ENCODE measurements at places on chromosomes 4 and X.

DNA sequence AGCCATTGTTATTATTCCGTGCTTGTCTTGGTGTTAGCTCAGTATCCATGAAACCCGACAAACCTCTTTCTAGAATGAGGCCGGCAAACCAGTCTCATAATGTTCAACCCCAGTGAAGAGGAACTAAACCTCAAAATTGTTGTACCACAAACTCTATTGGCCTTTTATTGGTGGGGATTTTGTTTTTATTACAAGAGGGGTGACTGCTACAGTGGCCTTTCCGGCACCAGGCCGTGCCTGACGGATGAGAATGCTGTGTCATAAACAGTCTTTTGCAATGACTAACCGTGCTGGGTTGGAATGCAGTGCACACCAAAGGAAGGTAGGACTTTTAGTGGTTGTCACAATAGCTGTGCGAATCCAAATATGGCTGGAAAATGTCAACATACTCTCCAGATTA lies 60.8 kb downstream of the SHROOM2 start:
- DNase-seq = peak; percentile 55

DNA sequence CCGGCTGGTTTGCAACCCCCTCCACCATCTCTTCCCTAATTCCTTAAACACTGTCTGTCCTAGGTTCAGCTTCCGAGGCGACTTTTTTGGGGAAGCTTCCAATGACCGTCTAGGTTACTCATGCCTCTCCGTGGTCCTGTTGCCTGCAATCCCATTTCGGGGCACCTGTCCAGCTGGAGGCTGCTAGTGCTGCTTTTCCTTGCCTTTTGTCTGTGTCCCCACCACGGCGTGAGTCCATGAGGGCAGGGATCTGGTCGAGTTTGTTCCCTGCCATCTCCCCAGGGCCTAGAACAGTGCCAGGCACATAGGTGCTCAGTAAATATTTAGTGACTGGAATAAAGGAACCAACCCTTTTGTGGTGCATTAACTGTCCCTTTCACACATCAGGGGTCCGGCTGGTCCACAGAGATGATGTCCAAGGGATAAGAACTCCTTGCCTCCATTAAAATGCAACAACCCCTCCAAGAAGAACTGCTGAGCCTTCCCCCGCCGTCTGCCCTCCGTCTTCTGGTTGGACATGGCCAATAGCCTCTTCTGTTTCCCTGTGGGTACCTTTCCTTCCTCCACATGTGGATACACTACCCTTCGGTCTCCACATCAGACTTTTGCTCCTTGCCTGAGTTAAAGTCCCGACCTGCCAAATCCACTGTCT lies 5.7 kb upstream of the SORCS2 start:
- no peak for DNase-seq

DNA sequence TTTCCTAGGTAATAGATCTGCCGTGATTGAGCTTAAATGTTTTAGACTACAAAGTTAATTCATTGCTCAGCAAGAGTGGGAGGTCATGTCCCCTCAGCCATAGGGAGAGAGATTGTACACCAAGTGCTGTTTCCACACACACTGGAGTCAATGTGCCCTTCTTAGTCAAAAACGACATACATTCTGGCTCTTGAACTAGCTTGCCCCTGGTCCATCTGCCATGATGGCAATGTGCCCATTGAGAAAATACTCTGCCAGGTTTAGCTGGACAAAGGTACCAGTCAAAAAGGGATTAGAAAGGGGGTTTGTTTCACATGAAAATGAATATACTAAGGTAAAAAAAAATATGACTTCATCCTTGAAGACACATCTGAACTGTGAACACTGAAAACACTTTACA lies 377.1 kb upstream of the ADGRL3 start:
- no peak for DNase-seq

GRCh38 chrX:154748712-154749339 lies 2.1 kb downstream of the GAB3 start:
- no peak for DNase-seq

DNA sequence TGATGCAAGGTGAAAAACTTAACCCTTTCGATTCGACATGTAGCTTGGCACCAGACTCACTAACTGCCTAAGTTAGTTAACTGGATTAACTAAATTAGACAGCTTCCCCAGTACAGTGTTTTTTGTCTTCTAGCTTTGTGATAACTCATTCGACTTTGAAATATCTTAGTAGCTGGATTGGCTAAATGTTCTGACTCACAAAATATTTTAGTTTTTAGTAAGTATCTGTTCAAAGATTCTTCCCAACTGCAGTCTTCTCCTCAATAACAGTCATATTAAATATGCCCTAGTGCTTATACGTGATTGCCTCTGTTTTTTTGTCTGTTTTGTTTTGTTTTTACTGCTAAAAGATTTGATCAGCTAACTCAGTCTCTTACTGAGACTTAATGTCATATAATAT lies 102.9 kb downstream of the KCNIP4 start:
- DNase-seq = no peak

DNA sequence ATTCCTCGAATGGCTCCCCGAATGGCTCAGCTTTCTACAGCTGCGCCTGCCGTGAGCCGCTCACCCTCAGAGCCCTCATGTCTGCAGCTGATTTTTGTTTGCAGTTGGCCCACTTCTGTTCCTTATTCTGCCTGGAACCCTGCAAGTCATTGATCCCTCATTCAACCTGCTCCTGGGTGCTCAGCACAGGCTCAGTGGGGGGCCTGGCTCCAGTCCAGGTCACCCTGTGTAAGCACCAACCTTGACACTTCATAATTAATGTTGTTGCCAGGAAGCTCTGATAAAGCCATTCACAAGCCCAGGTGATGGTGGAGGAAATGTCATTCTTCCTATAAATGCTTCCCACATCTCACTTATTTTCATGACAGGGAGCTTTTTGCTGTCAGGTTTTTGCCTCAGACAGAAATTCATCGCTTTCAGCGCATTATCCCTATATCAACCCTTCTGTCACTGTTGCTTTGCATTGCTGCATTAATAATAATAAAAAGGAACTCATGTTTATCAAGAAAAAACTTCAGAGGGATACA lies 85.7 kb downstream of the F11 start:
- no peak for DNase-seq

DNA sequence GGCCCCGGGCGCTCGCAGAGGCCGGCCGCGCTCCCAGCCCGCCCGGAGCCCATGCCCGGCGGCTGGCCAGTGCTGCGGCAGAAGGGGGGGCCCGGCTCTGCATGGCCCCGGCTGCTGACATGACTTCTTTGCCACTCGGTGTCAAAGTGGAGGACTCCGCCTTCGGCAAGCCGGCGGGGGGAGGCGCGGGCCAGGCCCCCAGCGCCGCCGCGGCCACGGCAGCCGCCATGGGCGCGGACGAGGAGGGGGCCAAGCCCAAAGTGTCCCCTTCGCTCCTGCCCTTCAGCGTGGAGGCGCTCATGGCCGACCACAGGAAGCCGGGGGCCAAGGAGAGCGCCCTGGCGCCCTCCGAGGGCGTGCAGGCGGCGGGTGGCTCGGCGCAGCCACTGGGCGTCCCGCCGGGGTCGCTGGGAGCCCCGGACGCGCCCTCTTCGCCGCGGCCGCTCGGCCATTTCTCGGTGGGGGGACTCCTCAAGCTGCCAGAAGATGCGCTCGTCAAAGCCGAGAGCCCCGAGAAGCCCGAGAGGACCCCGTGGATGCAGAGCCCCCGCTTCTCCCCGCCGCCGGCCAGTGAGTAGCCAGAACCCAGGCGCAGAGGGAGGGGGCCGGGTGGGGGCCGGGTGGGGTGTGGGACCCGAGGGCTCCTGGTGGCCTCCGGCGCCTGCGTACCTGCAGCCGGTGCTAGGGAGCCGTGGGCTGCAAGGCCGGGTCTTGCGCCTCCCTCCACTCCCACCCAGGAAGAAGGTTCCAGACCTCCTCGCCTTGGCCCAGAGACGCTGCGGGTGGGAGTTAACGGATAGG lies 534 bp downstream of the MSX1 start:
- no peak for DNase-seq

- DNase-seq = no peak
Measured at GRCh38 chr4:21271439-21272052, 571.3 kb downstream of the PACRGL start.

GRCh38 chrX:124407226-124407625 lies 60.9 kb downstream of the SH2D1A start:
- DNase-seq = no peak

DNA sequence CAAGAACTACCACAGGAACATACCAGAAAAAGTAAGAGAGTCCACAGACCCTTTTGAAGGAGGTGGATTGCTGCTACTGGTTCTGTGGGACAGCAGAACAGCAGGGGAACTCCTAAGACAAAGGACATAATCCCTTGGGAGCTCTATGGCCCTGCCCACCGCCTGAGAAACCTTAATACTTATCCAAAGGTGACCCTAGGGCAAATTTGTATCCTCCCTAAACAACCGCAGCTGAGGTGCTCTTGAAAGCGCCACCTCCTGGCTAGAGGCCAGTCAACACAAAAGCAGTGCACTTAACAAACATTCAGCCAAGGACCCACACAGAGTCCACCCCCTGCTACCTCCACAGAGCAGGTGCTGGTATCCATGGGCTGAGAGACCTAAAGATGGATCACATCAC lies 136.8 kb downstream of the ADAM29 start:
- DNase-seq = no peak

DNA sequence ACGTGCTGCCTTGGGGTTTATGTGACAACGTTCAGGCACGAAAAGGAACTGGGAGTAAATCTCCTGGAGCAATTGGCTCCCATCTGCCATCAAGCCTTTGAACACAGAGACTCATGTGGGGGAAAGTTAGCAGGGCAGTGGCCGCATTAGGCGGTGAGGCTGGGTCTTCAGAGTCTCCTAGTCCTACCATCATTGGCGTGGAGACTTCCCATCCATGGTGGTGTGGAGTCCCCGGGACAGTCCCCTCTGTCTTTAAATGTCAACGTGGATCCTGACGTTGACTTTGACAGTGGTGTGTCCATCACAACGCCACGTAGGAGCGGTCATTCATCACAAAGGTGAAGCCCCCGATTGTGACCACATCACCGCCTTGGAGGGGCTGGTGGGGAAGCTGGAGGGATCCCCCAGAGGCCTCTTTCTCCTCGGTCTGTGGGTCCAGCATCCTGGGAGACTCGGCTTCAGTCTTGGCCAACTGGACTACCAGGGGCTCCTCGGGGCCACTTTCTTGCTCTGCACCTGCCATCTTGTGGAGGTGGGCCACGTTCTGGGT lies 21.8 kb downstream of the CRLF2 start:
- DNase-seq = no peak

DNA sequence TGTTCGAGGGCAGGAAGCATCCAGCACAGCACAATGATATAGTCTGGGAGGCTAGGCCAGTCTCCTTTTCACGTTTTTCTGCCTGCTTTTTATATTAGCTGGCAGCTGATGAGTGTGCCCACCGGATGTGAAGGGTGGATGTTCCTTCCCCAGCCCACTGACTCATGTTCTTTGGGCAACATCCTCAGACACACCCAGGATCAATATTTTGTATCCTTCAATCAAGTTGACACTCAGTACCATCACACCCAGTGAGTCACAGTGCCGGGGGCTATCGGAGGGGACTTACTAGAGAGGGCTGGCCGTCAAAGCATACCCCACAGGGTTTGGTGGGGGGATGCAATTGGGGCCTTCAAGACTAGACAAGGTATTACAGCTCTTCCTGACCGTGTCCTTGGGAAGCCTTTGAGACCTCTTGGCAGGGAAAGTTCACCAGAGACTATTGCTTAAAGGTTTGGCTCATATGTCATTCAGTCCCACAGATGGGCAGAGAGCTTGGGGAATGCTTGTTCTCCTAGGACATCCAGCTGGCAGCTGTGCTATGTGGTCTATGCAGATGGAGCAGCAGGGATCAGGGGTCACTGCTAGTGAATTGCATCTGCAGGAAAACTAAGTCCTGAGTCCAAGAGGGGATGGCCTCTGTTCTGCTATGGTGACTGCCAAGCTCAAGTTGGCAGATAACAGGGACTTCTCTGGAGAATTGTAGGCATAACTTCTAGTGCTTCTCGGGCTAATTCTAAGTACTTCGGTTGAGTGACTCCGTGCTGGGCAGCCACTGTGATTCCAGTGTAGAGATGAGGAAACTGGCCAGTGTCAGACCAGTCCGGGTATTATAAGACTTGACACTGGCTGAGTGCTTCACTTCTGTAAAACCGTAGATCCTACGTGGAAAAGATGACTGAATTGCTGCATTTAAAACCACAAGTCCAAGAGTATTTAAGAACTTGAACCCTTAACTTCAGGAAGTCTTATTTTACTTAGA lies 12.9 kb upstream of the WDR1 start:
- DNase-seq = no peak

DNA sequence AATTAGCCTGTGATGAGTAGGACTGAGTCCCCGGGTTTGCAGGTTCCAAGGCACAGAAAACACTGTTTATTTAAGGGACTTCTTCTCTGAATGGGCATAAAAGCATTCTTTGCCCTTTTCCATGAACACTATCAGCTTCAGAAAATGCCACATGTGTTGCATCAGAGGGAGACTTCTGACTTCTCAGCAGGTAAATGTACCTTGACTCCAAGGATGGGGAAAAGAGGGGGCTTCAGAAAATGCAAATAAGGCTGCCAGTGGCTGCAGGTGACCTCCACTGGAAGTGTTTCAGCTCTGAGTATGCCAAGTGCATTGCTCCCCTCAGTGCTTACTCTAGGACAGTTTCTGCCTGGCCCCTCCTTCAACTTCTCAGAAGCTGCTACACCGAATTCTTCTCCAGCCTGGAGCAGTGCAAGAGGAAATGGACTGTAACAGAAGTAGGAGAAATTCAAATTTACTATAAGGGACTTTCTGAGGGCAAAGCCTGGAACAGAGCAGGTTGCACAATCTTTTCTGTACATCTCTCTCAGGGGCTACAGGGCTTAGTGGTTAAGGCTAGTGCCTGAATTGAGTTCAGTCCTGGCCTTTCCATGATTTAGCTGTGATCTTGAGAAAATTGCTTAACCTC lies 233.2 kb downstream of the PTTG2 start:
- no peak for DNase-seq

DNA sequence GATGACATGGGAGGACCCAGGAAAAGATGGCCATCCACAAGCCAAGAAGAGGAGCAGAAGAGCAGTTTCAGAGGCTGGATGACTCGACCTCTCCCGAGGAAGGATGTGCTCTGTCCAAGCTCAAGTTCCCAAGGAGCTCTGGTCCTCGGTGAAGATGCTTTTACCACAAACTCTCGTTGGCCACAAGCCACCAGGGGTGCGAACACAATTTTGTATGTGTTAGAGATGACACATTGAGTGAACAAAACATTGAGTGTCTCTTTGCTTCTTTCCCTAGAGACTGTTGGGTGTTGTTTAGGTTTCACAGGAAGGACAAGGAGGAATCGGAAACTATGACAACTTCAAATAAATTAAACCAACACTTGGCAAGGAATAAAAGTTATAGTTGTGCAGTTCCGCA lies 26.3 kb downstream of the FGFBP1 start:
- DNase-seq = no peak

DNA sequence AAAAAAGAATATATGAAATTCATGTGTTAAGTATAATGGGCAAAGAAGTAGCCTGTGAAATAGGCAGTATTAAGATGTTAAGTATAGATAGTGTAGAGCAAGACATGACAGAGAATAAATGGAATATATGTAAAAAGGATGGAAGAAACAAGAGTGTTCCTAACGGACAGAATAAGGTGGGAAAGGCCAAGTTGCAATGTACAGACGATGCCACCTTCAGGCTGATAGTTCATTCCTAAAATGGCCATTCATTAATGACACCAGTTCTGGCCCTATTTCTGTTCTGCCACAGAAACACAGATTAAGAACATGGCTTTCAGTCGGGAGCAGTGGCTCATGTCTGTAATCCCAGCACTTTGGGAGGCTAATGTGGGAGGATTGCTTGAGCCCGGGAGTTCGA lies 4.4 kb upstream of the FAM184B start:
- DNase-seq = no peak

Measured in 8988T (cell line).